ENCODE measurements at places on chromosomes 1 and 21. TPM values are rescaled to one million over a fixed set of nuclear protein-coding genes. Genes with fewer than 3 reads are reported as not detected.
A peak's percentile ranks its signal among the peaks of the same experiment; 100 is the strongest.

Gene FCMR
- not detected for total RNA-seq

Gene AIRE
- not detected for total RNA-seq

Gene PTCH2
- 2.3 TPM for total RNA-seq

Gene COL11A1
- total RNA-seq, result 0.31 TPM

Gene KCNH1
- total RNA-seq, result not detected

Gene NR0B2
- not detected for total RNA-seq

Gene RHD
- not detected for total RNA-seq

Gene CD101
- total RNA-seq, result 1.7 TPM

GRCh38 chr1:230857077-230857476 lies 11.2 kb downstream of the C1orf198 start:
- DNase-seq, result no peak

GRCh38 chr1:203169770-203170520 lies 5.7 kb downstream of the MYBPH start:
- no peak for DNase-seq

DNA sequence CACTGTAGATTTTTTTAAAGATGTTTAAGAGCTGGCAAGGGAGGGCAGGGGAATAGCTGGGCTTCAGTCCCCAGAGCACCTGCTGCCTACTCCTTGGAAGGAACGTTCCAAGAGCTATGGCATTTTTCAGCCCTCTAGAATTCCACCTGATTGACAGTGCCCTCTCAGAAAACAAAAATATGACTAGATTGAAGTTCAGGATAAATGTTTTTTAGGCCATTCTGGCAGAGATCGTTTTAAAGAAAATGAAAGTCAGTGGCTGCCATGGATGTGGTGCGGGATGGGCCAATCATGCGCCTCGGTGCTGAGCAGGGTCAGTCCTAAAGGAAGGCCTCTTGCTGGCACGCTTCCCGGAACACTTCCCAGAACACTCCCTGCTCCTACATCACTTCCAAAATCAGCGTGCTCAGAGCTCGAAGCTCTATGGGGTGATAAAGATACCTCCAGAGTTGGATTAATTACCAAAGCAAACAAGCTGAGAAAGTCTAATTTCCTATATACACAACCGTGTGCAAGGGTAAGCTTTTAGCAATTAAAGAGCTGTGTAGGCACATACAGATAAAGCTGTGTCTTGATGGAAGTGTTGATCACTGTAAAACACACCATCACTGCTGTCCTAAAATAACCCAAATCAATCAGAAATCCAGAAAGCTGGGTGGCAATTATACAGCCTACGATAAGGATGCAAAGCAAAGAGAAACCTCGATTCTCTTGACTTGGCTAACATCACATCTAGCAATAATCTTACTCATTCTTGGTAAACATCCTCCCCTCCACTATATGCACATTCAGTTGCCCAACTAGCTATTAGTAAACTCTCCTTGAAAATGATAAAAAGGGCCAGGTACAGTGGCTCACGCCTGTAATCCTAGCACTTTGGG lies 34.6 kb downstream of the TGFBR3 start:
- peak; percentile 62 for DNase-seq

GRCh38 chr21:41865002-41865777 lies 14.0 kb downstream of the PRDM15 start:
- DNase-seq, result no peak

DNA sequence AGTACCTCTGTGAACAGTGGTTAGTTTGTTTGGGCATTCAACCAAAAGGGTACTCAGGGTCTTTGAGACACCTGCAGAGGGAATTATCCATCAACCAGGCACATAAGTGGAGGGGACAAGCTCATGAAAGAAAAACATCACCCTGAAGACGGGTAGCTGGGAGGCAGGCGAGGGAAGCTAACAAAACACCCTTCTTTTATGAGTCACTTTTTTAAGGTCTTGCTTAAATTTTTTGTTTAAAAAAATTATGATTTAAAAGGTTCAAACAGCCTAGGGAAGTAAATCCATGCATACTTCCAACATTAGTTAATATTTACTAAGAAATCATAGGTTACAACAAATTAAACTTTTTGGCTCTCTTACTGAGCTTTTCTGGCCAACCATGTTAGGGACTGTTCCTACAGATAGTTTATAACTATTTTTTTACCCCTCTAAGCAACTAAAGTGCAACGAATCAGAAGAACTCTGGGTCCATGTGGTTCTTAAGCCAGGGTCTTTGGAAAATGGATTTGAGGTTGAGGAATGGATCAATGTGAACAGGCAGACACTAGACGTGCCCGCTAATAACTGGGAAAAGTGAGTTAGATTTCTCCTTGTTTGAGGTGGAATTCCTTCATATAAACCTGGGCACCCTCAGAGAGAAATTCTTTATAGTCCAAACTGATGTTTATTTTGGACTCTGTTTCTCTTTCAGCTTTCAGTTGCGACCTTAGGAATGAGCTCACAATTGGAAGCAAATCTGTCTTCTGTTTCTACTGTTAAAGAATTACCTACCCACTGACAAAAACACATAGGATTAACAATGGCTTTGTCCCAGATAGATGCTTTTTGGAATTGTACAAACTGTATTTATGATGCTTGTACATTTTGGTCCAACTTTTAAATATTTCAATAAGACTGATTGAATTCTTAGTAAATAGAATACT lies 123.0 kb downstream of the LYPLAL1 start:
- DNase-seq, result no peak

GRCh38 chr1:228317411-228317828 lies 89.2 kb downstream of the TRIM11 start:
- DNase-seq, result no peak

DNA sequence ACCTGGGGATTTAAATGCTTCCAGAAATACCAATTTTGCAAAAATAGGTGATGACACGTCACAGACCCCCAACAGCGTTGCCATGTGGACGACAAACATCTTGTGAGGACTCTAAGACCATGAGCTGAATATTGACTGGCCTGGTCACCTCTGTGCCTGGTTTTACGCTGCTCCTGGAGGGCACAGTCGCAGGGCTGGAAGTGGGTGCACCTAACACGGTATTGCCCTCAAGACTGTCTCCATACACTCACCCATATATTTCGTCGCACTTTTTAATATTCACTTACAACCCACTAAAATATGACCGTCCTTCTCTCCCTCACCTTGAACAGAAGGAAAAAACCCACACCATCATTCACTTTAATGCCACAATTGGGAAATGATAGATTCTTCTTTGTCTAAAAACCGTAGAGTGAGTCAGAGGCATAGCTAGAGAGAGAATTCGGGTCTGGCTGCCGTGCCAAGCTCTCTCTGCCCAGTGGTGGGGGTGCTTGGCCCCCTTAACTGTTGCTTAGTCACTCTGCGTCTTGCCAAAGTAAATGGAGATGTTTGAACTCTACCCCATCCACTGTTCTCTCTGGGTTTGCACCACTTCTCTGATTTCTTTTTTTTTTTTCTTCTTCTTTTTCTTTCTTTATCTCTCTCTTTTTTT lies 40.8 kb upstream of the UTS2 start:
- no peak for DNase-seq

- DNase-seq, result no peak
These were observed 499 bp upstream of the SH3GLB1 start for GRCh38 chr1:86703696-86704457.

GRCh38 chr21:32757804-32758203 lies 13.8 kb downstream of the PAXBP1 start:
- no peak for DNase-seq

DNA sequence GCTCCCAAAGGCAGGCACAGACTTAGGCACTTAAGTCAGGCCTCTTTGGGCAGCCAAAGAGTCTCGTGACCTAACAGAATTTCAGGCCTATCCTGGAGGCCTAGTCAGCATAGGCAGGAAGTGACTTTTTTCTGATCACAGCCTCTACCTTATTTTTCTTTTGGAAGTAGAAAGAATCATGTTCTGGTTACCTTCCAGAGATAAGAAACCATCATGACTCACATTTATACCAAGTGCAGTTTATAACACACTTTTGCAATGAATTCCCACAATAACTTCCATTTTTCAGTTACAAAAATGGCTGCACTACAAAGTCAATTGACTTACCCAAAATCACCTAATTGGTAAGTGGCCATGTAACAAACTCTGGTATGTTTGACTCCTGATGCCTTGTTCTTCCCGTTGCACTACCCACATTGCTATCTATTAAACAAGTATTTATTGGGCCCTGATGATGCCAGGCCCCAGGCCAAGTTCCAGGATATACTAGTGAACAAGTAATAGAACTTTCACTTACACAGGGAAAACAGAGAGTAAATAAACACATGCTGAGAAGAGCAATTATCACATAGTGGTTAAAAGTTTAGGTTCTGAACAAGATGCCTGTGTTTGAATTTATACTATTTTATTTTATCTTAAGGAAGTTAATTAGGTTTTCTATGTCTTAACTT lies 74.3 kb downstream of the SH3GLB1 start:
- no peak for DNase-seq

GRCh38 chr1:55051621-55052020 lies 12.3 kb downstream of the PCSK9 start:
- no peak for DNase-seq

GRCh38 chr1:55712148-55712547 lies 497.0 kb upstream of the USP24 start:
- DNase-seq, result no peak

- peak; percentile 56 for DNase-seq
These were observed 16.7 kb downstream of the ALX3 start for GRCh38 chr1:110053552-110054428.

- DNase-seq, result no peak
These were observed 7.0 kb upstream of the POU3F1 start for GRCh38 chr1:38053416-38054091.

- peak; percentile 0 for DNase-seq
These were observed 2.1 kb downstream of the GSTM4 start for GRCh38 chr1:109657970-109658369.

DNA sequence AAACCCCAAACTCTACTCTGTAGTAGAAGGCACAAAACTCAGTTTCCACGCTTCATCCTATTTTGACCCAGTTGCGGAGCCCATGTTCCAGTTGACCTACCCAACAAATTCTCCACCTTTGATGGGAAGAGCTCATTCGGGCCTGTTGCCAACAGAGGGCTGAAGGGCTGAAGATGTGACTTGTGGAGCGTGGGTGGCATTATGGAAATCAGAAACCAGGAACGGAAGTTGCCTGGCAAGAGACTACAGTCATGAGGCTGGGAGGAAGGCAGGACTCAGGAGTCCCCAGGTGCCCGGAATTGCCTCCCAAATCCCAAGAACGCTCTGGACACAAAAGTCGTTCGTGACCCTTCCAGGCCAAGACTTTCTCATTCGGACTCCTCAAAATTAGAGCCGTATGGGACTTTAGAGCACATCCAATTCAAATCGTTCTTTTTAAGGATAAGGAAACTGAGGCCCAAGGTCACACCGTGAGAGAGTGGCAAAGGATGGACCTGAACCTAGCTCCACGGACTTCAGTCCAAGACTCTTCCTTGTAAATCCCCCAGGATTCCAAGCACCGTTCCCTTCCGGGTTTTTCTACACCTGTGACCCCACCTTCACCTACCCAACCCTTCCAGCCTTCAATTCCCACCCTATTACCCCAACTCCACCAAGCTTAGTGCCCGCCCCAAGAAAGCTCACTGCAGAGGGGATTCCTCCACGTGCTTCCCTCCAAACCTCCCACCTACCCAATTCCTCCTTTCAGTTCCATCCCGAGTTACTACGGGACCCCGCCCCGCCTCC lies 739 bp downstream of the SMG5 start:
- peak; percentile 78 for DNase-seq

- DNase-seq, result no peak
These were observed 13.2 kb upstream of the IGSF3 start for GRCh38 chr1:116680752-116681151.

GRCh38 chr1:244027491-244028145 lies 23.5 kb upstream of the ZBTB18 start:
- DNase-seq, result no peak

DNA sequence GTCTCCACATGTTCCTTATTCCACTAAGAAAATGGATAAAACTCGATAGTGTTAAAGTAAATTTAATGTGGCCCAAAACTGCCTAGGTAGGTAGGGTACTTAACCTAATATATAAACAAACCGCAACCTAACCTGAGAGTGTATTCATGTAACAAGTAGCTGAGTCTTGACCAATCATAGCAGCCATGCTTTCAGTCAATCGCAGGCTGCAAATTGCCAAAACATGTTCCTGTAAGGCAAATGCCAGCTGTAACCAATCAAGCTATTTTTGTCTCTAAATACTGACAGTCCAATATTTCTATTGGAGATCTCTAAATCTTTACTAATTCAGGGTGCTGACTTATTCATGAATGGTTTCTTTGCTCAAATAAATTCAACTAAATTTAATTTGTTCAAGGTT lies 3.1 kb upstream of the HMGCS2 start:
- peak; percentile 35 for DNase-seq

DNA sequence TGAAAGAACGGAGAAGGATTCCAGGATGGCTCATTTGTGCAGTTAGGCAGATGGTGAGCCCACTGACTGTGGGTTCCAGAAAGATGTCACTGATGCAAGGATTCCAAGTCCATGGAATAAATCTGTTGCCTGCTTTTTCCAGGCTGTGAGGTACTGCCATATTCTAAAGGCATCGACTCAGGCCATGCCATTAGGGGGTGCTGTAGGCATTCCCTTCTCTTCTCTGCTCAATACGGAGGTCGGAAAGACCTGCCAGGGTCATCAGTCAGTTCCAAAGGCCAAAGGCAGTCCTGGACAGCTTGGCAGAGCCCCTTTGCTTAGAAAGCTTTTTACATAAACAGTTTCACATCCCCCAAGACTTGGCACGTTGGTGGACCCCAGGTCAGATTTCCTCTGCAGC lies 31.7 kb upstream of the TMEM125 start:
- DNase-seq, result peak; percentile 59

DNA sequence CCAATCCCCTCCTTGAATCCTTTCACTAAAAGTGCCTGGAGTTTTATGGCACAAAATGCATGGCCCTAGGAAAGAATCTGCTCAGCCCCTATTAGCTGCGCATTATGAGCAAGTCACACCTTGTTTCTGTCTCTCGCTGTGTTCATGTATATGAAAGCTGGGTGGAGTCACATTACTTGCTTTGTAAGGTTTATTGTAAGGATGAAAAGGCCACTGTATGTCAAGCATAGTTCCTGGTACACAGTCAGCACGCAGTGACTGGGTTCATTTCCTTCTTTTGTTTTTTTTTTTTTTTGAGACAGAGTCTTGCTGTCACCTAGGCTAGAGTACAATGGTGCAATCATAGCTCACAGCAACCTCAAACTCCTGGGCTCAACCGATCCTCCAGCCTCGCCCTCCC lies 6.7 kb upstream of the SLC9A1 start:
- DNase-seq, result no peak

- no peak for DNase-seq
These were observed 22.9 kb upstream of the HNRNPU start for GRCh38 chr1:244887281-244887680.

GRCh38 chr1:208240662-208241355 lies 3.4 kb downstream of the PLXNA2 start:
- no peak for DNase-seq

DNA sequence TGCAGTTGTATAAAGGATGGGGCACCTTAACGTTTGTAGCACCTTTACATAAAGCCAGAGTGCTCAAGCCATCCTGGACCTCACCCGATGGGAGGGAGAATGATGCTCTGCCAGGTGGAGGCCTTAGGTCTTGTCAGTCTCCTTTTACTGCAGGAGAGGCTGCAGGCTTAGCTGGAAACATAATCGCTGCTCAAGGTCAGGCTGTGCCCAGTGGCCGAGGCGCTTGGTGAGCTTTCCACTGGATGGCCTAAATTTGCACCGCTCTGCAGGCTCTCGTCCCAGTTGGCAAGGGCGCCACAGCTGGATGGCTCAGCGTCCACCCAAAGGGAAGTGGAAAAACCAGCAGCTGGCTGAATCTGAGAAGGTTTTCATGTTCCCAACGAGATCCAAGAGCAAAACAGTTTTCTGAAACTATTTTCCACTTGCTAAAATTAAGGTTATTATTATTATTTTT lies 438.9 kb downstream of the CAMTA1 start:
- no peak for DNase-seq

- DNase-seq, result no peak
These were observed 885 bp downstream of the AHCYL1 start for GRCh38 chr1:109985247-109986053.

Measured in A673 (cell line).